ENCODE measurements at places on chromosomes 3 and 15. TPM values are rescaled to one million over a fixed set of nuclear protein-coding genes. Genes with fewer than 3 reads are reported as not detected.

The KCNMB3 gene
- 3.8 TPM for total RNA-seq

The ZNF80 gene
- total RNA-seq = not detected

DNA sequence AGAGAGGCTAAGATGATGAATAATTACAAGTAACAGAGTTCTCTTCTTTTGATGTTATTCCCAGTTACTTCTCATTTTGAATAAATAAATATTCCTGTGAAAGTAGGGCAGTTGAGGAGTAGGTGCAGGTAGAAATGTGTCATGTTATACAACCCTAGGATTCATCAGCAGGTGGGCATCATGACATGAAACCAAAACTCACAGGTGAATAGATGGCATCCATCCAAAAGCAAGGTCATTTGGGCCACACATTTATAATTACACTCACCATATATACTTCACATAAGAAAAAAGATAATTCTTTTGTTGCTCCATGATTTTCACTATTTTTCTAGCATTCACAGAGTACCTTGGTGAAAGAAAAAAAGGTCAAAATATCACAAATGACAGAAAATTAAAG lies 273.6 kb downstream of the ZBBX start:
- DNase-seq = no peak

DNA sequence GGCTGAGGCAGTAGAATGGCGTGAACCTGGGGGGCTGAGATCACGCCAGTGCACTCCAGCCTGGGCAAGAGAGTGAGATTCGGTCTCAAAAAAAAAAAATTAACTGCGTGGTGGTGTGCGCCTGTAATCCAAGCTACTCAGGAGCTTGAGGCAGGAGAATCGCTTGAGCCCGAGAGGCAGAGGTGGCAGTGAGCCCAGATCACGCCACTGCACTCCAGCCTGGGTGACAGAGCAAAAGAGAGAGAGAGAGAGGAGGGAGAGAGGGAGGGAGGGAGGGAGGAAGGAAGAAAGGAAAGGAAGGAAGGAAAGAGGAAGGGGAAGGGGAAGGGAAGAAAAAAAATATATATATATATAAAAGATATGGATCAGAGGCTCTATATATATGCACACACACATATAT lies 6.0 kb downstream of the TM4SF19 start:
- DNase-seq = no peak

DNA sequence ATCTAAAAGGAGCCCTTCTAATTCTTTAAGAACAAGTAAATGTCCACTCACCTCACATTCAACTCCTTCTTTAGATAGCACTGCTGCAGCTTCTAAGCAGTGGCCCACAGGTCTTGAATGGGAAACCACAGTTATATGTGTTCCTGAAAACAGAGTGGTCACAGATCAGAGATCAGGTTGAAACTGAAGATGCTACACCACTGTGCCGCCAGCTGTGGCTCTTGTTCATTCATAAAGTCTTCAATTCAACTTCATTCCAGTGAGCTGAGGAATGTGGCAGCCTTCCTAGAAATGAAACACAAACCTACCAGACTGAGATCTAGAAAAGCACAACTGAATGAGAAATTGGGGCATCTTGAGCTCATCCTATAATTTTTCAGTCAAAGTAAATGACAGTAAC lies 4.0 kb downstream of the PDHB start:
- DNase-seq = no peak

DNA sequence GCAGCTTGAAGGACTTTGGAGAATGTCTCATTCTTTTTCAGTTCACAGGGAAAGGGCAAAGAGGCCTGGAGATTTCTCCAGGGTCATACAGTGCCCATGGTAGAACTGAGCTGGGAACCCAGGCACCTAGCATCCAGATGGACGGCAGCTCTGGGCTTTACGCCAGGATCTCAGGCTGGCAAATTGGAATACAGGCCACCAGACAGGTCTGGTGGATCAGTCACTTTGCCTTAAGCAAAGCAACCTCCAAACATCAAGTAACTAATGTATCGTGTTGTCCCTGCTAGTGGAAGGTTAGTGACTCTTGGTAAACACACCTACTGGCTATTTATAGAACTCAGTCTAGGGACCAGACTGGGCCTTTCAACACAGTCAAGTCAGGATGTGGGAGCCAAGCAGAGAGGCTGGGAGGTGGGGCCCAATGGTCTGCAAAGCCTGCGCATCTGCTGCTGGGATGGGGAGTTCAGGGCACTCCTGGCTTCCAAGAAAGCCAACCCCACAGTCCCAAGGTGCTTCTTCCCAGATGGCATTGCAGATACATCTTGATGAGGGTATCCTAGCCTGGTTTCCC lies 30.2 kb downstream of the RPLP1 start:
- DNase-seq = peak; percentile 44

DNA sequence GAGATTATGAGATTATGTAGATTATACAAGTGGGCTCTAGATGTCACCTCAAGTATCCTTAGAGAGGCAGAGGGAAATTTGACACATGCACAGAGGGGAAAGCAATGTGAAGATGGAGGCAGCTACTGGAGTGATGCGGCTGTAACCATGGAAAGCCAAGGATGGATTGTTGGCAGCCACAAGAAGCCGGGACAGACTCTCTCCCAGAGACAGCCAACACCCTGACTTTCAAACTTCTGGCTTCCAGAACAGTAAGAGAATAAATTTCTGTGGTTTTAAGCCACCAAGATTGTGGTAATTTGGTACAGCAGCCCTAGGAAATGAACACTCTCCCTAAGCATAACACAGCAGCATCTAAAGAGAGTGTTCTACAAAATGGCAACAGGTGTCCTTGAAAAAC lies 34.4 kb upstream of the PRICKLE2 start:
- DNase-seq = no peak

DNA sequence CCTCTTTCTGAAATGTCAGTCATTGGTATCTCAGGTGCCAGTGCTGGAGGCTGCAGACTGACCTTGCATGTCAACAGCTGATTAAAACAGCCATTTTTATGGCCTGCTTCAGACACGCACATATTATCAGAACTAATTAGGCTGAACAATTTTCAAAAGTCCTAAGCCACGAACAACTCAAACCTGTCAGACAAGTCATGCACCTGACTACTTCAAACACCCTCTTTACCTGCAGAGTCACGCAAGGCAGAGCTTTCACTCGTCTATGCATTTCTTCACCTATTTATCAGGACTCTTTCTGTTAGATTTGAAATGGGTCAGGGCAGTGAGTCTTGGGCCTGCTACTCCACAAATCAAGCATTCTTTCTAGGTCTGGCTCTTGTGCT lies 26.7 kb downstream of the CLK3 start:
- no peak for DNase-seq

- DNase-seq = no peak
Measured at GRCh38 chr3:159879598-159879997, 109.0 kb upstream of the IL12A start.
